ENCODE measurements at places on chromosomes 6 and 20. TPM values are rescaled to one million over a fixed set of nuclear protein-coding genes. Genes with fewer than 3 reads are reported as not detected.

- DNase-seq = no peak
These were observed 14.7 kb upstream of the TNFAIP3 start for GRCh38 chr6:137852346-137852745.

DNA sequence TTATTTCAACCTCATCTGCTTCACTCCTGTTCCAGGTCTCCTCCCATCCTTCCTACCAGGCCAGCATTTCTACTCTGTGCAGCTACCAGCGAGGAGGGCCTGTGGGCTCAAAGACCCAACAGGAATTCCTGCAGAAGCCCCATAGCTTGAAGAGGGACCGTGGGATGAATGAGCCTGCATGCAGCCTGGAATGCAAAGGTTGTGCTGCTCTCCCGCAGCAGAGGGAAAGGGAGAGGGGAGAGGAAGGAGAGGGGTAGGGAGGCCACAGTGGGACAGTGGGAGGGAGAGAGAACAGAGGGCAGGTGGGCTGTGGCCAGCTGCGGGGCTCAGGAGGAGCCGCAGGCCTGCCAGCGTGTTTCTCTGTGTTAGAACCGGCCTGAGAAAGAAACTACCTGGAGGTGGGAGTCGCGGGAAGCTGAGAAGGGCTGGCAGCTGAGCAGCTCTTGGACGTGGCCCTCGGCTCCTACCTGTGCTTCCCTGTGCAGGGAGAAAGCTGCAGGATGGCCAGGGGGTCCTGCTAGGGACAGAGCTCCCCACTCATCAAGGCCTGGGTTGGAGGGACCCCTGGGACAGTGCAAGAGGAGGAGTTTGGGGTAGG lies 66.1 kb upstream of the MLN start:
- DNase-seq = no peak

DNA sequence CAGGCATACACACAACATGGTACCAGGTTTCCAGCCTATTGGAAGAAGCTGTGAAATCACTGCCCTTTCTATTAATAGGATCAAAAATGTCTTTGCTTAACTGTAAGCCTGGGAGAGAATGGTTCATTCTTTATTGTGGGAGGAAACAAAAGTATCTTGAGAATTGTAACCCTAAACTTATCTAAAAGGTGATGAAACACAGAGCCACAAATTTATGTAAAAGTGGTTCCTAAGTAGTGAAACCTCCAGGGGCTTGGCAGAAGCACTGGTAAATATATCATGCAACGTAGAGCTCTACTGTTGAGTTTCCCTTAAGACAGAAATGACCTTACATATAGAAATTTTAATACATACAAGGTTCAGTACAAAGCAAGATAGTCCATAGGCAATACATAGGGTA lies 17.2 kb upstream of the NOX3 start:
- no peak for DNase-seq

GRCh38 chr6:31473780-31474761 lies 23.9 kb upstream of the MICB start:
- no peak for DNase-seq

DNA sequence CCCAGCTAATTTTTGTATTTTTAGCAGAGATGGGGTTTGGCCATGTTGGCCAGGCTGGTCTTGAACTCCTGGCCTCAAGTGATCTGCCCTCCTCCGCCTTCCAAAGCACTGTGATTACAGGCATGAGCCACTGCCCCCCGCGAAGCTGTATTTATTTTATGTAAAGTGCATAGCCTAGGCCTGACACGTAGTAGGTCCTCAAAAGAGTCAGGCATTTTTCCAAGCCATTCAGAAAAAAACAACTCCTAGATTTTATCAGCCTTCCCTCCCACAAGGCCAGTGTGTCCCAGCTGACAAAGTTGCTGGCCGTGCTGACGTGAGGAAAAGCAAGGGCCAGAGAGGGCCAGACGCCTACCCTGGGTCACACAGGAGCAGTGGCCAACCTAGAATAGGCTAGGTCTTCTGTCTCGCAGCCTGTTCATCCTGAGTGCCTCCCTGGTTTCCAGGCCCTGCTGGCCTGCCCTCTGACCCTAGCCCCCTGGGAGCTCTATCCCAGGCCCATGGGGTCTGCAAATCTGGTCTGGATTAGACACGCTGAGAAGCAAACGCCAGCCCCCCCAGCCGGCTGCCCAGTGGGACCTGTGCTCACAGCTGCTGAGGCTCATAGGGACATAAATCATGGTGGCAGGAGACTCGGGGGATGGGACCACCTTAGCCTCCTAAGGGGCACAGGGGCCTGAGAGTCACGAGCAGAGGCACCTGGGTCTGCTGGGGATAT lies 11.8 kb downstream of the TCF15 start:
- no peak for DNase-seq

DNA sequence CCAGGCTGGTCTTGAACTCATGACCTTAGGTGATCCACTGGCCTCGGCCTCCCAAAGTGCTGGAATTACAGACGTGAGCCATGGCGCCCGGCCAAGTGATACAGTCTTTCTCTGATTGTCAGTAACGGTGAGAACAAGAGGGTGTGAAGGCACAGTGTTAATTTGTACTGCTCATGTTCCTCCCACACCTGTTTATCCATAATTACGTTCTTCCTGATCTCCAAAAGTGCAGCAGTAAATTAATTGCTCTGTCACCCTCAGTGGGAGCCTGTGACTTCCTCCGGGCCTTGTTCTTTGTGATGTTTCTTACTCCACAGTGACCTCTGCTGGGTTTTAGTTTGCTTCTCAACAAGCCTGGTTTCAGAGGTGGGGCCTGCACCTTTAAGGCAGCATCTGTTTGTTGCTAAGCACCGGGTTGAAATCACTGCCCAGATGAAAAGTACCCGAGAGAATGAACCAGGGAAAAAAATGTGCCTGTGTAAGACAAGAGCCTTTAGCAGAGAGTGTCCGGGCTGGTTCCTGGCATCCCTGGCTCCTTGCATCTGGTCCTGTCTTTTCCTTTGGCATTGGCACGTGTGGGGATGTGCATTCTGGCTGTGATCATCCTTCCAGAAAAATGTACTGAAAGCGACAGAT lies 89.1 kb upstream of the CLDN20 start:
- peak; percentile 65 for DNase-seq

DNA sequence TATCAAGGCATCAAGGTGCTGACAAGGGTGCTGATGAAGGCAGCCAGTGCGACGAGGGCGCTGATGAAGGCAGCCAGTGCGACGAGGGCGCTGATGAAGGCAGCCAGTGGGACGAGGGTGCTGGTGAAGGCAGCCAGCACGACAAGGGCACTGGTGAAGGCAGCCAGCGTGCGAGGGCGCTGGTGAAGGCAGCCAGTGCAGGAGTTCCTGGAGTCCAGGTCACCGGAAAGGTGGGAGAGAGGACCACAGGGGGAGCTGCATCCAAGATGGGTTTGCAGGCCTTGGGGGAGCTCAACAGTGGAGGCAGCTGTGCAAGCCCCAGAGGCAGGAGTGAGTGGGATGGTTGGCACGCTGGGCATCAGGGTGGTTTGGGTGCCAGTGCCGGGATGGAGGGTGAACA lies 176.3 kb downstream of the TBXT start:
- no peak for DNase-seq

- no peak for DNase-seq
These were observed 147.7 kb upstream of the RPS6KA2 start for GRCh38 chr6:166774770-166775169.

COL21A1 gene
- 110 TPM for polyA plus RNA-seq

YTHDF1 gene
- 46.9 TPM for polyA plus RNA-seq

TSHZ2 gene
- polyA plus RNA-seq = 13.0 TPM

CD24 gene
- polyA plus RNA-seq = 1,219 TPM
